ENCODE measurements at places on chromosomes 3 and 15.

DNA sequence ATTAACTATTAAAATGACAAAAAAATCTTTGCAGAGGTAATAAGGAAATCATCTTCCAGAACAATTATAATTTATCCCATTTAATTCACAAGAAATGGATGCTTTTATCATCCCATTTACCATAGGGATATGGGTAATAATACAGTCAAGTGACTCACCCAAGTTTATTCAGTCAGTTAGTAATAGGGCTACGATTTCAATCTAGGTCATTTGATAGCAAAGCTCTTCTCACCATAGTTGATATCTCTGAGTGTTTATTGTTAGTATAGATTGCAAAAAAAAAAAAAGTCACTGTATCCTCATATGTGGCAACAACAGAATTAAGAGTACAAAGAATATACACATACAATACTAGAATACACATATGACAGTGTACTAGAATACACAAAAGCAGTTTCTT lies 797.1 kb downstream of the ROBO1 start:
- no peak for DNase-seq

GRCh38 chr3:191963182-191963581 lies 502.2 kb downstream of the PYDC2 start:
- no peak for DNase-seq

- no peak for DNase-seq
Observed at GRCh38 chr3:26202169-26202568, 412.3 kb downstream of the OXSM start.

DNA sequence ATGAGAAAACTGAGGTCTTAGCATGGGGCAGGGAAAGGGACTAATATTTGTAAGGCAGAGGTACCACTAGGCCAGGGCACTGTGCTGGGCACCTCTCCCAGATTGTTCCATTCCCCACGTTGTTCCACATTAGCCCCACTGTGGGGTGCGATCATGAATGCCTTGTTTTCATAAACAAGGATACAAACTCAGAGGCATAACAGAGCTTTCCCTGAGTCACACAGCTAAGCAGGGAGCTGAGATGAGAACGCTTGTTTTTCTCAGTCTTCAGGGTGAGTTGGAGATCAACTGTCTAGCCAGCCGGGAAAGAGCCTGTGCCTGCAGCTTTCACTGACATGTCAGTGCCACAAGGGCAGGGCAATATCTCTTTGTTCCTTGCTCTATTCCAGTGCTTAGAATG lies 47.9 kb upstream of the ITGA11 start:
- no peak for DNase-seq

DNA sequence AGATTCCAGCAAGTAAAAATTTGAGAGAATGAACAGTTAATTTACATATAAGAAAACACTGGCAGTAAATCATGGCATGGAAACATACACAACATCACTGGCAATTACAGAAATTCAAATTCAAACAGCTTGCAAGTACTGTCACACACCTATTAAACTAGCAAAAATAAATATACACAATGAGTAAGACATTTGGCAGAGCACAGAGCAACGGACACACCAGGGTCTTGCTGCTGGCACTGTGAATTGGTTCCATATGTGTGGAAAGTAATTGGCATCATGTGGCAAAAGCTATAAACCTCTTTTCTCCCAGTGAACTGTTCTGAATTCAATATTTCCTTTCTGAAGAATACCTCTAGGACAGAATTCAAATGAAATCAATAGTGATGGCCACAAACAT lies 78.3 kb downstream of the LRRK1 start:
- no peak for DNase-seq

- DNase-seq = no peak
Observed at GRCh38 chr15:40155270-40155910, 5.5 kb upstream of the BUB1B start.

DNA sequence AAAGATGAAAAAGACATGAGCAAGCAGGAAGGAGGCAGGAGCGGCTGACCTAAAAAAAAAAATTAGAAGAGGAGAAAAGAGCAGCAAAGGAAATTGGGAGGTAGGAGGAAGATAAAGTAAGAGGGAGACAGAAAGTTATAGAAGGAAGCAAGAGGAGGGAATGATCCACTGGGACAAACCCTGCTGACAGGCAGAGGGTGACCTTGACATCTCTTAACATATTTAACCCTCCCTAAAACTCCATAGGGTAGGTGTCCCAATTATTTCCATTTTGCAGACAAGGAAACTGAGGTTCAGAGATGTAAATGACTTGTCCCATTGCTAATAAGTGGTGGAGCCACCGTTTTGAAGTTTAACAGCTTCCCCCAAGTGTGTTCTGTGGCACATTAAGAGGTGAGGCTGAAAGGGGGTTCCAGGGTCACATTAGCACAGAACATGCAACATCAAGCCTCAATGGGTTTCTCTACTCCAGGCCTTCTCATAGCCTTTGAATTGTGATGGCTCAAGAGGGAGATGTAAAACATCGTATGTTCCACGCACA lies 37.4 kb upstream of the PRICKLE2 start:
- DNase-seq = no peak

GRCh38 chr15:38975282-38975990 lies 410.8 kb upstream of the RASGRP1 start:
- no peak for DNase-seq

DNA sequence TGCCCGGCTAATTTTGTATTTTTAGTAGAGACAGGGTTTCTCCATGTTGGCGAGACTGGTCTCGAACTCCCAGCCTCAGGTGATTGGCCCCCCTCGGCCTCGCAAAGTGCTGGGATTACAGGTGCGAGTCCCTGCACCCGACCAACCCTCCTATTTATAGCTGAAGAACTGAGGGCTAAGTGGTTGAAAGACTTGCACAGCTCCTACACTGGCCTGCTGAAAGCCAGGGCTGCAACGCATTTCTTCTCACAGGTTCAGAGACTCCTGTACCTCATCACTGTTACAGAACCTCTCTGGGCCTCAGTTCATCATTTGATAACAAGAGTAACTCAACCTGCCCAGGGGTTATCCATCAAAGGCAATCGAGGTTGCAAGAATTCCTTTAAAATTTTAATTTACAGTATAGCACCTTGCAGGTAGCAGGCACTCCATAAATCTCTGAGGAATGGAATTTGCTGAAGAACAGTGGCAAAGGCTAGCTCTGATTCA lies 626.5 kb upstream of the TBL1XR1 start:
- no peak for DNase-seq

- DNase-seq = peak; percentile 16
Observed at GRCh38 chr3:114519415-114519814, 225.6 kb downstream of the TIGIT start.

- DNase-seq = no peak
Observed at GRCh38 chr3:102451543-102451942, 16.7 kb downstream of the ZPLD1 start.

DNA sequence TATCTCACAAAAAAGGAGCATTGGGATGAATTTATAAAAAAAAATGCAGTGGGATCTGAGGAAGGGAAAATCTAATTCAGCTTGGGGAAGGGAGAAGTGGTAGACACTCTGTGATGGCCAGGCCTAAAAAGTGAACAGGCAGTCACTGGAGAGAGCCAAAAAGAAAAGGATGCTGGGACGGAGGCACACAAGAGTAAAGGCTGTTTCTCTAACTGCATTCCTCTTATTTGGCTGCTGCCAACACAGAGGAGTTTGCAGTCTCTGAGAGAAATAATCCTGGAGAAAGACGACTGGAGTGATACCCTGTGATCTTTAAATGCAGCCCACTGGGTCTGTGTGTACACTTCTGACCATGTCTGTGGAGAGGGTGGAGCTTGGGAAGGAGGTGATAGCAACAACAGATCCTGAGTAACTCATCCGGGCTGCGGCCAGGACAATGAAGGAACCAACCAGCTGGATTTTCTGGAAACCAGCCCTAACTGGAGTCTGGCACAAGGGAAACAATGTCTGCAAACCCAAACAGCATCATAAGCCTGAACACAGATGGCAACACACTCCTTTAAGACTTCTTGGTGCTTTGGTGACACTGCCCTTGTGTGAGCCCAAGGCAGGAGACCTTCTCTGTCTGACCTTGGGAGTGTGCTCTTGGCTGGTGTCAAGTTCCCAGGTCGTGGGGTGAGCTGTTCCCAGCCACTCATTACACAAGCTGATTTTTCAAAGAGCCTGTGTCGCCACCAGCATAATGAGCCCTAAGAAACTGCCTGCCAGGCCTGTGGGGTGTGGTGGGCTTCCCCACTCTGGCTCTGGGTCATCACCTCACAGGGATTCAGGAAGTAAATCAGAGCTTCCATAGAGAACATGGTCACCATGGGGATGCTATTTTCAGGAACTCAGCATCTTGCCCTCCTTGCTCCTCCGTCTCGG lies 8.0 kb downstream of the FYCO1 start:
- DNase-seq = no peak

DNA sequence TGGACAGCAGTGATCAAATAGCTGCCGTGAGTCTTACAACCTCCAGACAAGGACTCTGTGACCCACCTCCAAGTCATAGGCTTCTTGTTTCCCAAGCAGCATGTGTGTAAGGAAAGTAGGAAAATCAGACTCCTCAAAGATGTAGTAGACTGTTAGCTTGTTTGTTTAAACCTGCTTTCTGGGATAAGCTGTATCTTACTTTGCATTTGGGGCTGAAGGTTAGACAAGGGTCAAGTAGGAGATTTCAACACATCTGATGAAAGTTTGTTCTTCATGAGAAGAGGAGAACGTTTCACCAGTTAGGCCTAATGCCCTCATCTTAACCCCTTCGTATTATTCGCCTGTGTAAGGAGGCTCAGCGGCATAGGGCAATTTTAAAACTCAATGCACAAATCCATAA lies 756.4 kb upstream of the NR2F2 start:
- DNase-seq = no peak

DNA sequence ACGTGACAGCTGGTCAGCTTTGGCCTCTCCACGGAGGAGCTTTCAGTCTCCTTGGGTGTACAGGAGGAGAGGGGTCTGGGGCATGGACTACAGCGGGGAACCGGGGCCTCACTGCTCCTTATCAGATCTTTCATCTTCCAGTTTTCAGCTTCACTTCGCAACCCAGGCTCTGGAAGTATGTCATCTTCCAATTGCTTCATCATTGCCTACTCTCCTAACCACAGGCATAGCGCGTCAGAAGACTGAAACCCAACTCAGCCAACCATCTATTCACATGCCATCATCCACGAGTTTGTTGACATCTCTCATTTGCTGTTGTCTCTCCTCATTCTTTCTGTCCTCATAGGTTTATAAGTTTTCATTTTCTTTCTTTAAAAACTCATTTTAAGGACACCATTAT lies 119.5 kb downstream of the MYLK start:
- no peak for DNase-seq

DNA sequence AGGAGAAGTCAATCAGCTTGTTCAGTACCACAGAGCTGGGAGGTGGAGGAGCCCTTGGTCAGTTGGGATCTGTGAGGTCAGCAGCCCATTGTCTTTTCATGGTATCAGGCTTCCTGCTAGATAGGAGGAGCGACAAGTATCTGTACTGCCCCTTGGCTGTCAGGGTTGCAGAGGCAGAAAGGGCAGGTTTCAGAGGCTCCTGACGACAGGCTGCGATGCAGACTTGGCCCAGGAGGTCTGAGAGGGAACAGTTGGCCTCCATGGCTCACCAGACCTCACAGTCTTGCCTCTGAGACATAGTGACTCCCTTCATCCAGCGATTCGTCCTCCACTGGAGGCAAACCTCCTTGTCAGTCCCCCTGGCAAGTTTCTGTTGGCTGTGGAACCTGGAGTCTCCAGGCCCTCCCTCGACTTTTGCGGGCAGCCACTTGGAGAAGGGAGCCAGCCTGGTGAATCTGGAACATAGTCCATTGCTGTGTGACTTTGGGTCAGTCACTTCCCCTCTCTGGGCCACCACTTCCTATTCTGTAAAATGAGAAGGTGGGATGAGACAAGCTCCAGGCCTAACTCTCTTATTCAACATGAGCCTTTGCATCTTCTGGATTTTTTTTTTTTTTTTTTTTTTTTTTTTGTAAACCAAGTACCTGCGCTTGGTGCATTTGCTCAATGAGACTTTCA lies 177.9 kb upstream of the TLE3 start:
- no peak for DNase-seq

Measured in epithelial cell of prostate (primary cell).